Testis (tissue), 5 donors: ENCODE measurements at places on chromosomes 2 and 18.

GRCh38 chr2:129759472-129760010 is 219.9 kb upstream of the RAB6C start:
- H3K4me1 ChIP-seq: no peaks in the 10 kb centered on the region
- no peak overlapping the region for H3K4me3 ChIP-seq
- H3K27me3 ChIP-seq: no peaks in the 10 kb centered on the region
- H3K36me3 ChIP-seq: no peaks in the 10 kb centered on the region
- H3K27ac ChIP-seq: no peak overlapping the region
- DNase-seq: no peak

GRCh38 chr2:2116657-2117056 is 214.4 kb downstream of the MYT1L start:
- DNase-seq: no peak
- H3K4me1 ChIP-seq: no peaks in the 10 kb centered on the region
- no peaks in the 10 kb centered on the region for H3K36me3 ChIP-seq
- no peak overlapping the region for H3K27ac ChIP-seq
- no peaks in the 10 kb centered on the region for H3K27me3 ChIP-seq
- no peak overlapping the region for H3K4me3 ChIP-seq

DNA sequence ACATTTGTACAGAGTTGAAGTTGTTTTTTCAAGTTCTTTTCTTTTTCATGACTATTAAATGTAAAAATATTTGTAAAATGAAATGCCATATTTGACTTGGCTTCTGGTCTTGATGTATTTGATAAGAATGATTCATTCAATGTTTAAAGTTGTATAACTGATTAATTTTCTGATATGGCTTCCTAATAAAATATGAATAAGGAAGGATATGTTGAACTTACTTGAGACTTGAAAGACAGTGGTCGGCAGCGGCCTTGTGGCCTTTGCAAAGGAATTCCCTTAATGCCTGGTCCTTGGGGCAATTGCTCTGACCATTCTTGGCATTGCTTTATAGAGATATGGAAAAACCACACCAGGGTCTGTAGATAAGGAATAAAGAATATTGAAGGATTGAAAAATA is 25.9 kb upstream of the TMEM87B start:
- DNase-seq: no peak
- no peak overlapping the region for H3K27ac ChIP-seq
- no peaks in the 10 kb centered on the region for H3K36me3 ChIP-seq
- H3K4me1 ChIP-seq: peaks cover 11% of the 10 kb centered on the region
- H3K27me3 ChIP-seq: no peaks in the 10 kb centered on the region

GRCh38 chr2:205245652-205246051 is 436.6 kb upstream of the NRP2 start:
- H3K27me3 ChIP-seq: no peaks in the 10 kb centered on the region
- no peak overlapping the region for H3K4me3 ChIP-seq
- H3K4me1 ChIP-seq: no peaks in the 10 kb centered on the region
- no peak overlapping the region for H3K27ac ChIP-seq
- H3K36me3 ChIP-seq: no peaks in the 10 kb centered on the region

GRCh38 chr2:27903649-27904404 is 13.3 kb downstream of the BABAM2 start:
- H3K27ac ChIP-seq: no peak overlapping the region
- H3K4me1 ChIP-seq: peaks cover 7% of the 10 kb centered on the region
- no peaks in the 10 kb centered on the region for H3K36me3 ChIP-seq
- DNase-seq: no peak

DNA sequence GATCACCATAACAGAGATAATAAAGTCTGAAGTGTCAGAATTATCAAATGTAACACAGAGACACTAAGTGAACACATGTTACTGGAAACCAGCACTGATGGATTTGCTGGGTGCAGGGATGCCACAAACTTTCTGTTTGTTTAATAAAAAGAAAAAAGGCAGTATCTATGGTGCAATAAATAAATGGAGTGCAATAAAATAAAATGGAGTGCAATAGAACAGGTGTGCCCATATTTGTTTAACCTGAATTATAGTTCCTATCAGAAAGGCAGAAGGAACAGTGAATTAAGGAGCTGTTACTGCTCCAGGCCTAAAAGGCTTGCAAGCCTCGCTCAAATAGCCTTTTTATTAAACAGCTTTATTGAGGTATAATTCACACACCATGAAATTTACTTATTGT is 81.0 kb upstream of the KIDINS220 start:
- DNase-seq: no peak
- no peak overlapping the region for H3K4me3 ChIP-seq
- H3K36me3 ChIP-seq: no peaks in the 10 kb centered on the region

- no peaks in the 10 kb centered on the region for H3K36me3 ChIP-seq
- DNase-seq: peak; percentile 18
- no peak overlapping the region for H3K4me3 ChIP-seq
- H3K27ac ChIP-seq: peak overlapping the region; percentile 63
Observed at GRCh38 chr18:23237524-23238151, 102.4 kb downstream of the CABLES1 start.

GRCh38 chr2:84906900-84907714 is 1.7 kb downstream of the TMSB10 start:
- H3K27me3 ChIP-seq: no peaks in the 10 kb centered on the region
- peak overlapping the region; percentile 95 for H3K27ac ChIP-seq
- peaks cover 6% of the 10 kb centered on the region for H3K4me1 ChIP-seq
- DNase-seq: peak; percentile 70

DNA sequence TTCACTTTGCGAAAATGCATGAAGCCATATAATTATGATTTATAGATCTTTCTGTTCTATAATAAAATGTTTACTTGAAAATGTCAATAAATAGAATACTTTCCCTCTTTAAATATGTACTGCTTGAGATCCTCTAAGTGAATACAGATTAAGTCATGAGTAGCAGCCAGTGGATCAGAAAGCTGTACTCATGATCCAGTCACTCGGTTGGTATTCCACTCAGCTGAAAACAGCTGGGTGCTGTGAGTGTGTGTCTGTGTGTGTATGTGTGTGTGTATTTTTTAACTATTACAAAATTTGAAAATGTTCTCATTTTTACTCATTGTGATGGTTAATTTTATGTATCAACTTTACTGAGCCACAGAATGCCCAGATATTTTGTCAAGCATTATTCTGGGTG is 141.6 kb upstream of the CYP26B1 start:
- no peak overlapping the region for H3K4me3 ChIP-seq
- DNase-seq: no peak
- no peaks in the 10 kb centered on the region for H3K27me3 ChIP-seq
- H3K27ac ChIP-seq: no peak overlapping the region

GRCh38 chr2:11371092-11371937 is 26.9 kb upstream of the ROCK2 start:
- H3K27ac ChIP-seq: no peak overlapping the region
- peaks cover 16% of the 10 kb centered on the region for H3K4me1 ChIP-seq
- H3K4me3 ChIP-seq: no peak overlapping the region
- no peaks in the 10 kb centered on the region for H3K27me3 ChIP-seq

DNA sequence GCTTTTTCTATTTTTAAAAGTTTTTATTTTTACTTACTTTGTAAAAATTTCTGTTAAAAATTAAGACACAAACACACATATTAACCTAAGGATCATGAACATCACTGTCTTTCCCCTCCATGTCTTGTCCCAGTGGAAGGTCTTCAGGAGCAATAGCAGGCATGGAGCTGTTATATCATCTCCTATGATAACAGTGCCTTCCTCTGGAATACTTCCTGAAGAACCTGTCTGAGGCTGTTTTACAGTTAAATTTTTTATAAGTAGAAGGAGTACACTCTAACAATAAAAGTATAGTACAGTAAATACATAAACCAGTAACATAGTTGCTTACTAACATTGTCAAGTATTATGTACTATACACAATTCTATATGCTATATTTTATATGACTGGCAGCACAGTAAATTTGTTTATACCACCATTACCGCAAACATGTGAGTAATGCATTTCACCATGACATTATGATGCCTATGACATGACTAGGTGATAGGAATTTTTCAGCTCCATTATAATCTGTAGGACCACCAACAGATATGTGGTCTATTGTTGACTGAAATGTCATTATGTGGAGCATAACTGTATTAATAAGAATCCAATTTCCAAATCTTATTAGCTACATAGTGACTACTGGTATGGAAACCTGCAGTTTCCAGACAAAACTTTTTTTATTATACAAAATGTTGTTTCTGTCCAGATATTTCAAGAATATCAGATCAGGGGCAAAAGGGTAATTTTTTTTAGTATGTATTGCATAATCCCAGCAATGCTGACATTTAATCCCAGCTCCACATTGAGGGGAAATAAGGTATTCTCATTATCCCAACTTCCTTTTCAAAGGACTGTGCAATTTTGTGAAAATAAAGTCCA is 337.2 kb upstream of the SLC39A10 start:
- no peak overlapping the region for H3K27ac ChIP-seq
- H3K4me1 ChIP-seq: no peaks in the 10 kb centered on the region
- H3K4me3 ChIP-seq: no peak overlapping the region
- no peaks in the 10 kb centered on the region for H3K36me3 ChIP-seq
- no peak for DNase-seq

- no peaks in the 10 kb centered on the region for H3K36me3 ChIP-seq
- no peak overlapping the region for H3K27ac ChIP-seq
- H3K4me1 ChIP-seq: no peaks in the 10 kb centered on the region
- no peak for DNase-seq
- no peaks in the 10 kb centered on the region for H3K27me3 ChIP-seq
Observed at GRCh38 chr18:25314838-25315190, 37.2 kb downstream of the ZNF521 start.

DNA sequence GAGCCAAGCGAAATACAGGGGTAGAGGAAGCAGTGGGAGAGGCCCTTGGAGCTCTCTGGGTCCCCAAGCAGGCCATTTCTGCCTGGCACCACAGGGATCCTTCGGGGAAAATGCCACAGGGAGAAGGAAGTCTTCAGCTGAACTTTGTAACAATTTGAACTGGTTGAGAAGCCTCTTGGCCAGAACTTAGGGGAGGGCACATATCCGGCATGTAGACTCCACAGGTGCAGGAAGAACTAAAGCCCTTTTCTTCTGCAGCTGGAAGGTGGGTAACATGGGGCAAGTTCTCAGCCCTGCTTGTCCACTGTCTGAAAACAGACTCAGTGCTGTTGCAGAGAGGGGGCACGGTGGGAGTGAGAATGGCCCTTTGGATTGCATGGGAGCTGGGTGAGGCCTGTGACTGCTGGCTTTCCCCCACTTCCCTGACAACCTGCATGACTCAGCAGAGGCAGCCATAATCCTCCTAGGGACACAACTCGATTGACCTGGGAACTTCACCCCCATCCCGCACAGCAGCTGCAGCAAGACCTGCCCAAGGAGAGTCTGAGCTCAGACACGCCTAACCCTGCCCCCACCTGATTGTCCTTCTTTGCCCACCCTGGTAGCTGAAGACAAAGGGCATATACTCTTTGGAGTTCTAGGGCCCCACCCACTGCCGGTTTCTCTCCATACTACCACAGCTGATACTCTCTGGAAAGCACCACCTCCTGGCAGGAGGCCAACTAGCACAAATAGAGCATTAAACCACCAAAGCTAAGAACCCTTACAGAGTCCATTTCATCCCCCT is 101.6 kb upstream of the FAM136A start:
- no peak overlapping the region for H3K27ac ChIP-seq
- DNase-seq: no peak
- H3K27me3 ChIP-seq: no peaks in the 10 kb centered on the region

GRCh38 chr2:211495339-211495738 is 938.9 kb downstream of the CPS1 start:
- no peak for DNase-seq
- H3K36me3 ChIP-seq: no peaks in the 10 kb centered on the region
- H3K27ac ChIP-seq: no peak overlapping the region
- H3K27me3 ChIP-seq: no peaks in the 10 kb centered on the region

DNA sequence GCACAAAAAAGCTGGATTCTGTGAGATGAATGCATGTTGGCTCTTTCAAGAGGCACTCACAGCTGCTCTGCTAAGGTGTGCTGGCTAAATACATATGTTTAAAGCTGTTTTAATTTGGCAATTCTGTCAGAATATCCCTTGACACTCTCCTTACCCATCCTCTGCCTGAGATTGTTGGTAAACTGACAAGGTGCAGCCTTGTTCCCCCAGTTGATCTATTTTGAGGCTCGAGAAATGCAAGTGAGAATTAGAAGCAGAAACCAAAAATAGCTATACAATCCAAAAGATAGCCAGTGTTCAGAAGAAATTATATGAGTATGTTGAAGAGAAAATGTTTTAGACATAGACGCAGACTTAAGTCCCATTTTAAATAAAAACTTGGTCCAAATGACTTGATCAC is 971.7 kb upstream of the GYPC start:
- H3K4me3 ChIP-seq: no peak overlapping the region
- H3K36me3 ChIP-seq: no peaks in the 10 kb centered on the region

DNA sequence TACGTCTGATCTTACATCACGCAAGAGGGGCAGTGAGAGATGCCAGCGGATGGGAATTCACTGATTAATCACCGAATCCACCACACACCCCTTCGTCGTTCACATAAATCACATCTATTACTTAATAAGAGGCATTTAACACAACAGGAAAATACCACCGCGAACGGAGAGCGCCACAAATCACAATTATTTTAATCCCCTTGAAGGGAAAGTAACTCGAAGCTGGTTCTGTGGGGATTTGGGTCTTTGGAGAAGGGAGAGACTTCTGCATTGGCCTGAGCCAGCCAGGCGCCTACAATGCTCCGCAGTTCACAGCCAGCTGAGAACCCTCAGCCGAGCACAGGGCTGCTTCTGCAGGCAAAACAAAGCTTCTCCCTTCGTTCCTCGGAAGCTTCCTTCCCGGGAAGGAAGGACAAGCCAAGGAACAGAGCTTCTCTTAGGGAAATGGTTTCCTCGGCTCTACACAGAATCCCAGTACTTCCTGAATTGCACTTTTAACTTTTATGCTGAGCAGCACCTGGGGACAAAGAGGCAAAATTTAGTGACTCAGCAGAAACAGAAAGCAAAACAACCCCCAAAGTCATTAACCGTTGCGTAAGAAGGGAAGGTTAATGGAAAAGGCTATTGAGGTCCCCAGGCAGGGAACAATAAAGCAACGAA is at the start of gene LRP1B:
Gene LRP1B (minus strand): TSS at position 7 of the 660 bp plus-strand sequence. CDS start 287 bp downstream, outside the sequence.
- H3K36me3 ChIP-seq: no peaks in the 10 kb centered on the region
- no peaks in the 10 kb centered on the region for H3K4me1 ChIP-seq
- H3K4me3 ChIP-seq: peak within 1 kb of the TSS; percentile 46
- no peak within 1 kb of the TSS for H3K27ac ChIP-seq
- peak; percentile 31 for DNase-seq
- no peaks in the 10 kb centered on the region for H3K27me3 ChIP-seq
